ENCODE measurements at places on chromosomes 5 and 9.

- DNase-seq = peak; percentile 56
Measured at GRCh38 chr9:37104183-37104889, 16.0 kb upstream of the ZCCHC7 start.

DNA sequence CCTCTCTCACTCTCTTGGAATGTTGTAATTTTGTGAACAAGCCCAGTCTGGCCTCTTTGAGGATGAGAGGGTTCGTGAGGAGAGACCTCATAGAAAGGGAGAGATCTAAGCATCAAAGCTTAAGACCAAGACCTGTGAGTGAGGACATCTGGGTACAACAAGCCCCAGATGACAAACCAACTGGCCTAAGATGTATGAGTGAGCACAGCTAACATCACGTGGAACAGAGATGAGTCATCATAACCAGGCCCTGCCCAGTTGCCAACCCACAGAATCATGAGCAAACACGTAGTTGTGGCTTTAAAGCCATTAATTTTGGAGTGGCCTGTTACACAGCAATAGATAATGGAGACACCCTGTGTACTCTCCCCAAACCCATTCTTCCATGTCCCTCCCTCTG, 439.1 kb upstream of the KIF2A start:
- peak; percentile 26 for DNase-seq

DNA sequence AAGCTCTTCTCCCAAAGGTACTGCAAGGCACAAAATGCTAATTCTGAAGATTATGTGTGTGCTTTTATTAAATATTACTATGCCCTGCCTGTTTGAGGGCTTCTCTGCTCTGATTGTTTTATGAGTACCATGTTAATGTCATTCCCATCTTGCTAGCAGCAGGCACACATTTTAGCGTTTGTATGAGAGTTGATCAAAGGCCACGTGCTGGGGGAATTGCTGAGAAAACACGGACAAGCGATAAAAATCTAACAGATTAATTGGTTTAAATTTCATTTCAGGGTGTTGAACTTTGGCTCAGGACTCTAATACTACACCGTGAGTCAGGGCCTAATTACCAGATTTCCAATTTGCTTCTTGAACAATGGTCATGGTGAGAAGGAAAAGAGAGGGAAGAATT, 298.4 kb downstream of the EBF1 start:
- DNase-seq = no peak

DNA sequence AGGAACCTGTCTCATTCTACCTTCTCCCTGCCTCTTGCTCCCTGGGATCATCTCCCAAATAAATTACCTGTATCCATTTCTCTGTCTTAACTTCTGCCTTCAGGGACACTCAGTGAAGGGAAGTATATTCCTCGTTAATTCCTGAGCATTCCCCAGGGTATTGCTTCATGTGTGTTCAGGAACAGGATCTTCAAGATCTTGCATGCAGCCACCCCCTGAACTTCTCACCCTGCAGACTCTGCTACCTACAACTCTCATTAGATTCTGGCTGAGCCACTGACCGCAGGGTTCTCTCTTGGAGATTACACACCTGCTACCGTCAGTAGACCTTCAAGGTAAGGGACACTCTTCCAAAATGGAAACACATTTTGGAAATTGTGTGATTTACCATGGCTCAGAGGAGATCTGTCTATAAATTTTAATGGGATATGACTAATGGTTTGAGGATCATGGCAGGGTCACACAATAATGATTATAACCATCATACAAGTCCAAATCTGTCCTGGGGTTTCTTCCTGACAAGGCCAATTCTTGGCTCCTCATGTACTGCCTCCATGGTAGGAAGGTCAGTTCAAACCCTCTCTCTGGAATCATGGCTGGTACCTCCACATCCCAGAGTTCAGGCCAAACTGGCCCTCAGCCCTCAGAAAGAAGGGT, 38.9 kb upstream of the UGCG start:
- DNase-seq = no peak

DNA sequence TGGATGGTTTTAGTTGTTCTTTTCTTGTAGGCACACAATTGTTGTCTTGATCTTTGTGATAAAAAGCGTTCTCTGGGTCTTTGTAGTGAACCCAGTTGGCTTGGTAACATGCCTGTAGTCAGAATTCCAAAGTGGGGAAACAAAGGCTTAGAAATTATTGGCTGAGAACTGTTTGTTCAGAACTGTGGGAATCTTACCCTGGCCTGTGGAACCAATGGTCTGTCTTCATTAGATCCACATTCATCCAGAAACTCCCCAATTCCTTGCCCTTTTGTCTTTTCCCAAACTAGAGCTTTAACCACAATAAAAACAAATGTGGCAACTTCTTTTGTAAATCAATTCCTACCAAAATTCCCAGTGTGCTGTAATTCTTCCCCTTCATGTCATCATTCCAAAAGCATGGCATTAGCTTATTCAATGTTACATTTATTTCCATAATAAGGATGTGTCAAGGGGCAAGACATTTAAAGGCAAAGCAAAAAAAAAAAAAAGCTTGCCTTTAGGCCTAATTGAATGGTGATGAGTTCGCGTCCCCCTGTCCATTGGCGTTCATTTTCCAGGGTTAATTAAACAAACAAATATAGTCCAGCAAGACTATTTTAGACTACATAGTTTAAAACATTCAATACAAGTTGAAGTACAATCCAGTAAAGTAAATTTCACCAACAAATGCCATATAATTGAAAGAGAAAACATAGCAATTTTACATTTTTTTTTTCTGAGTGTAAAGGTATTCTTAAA, 249.8 kb upstream of the ZNF608 start:
- DNase-seq = no peak

DNA sequence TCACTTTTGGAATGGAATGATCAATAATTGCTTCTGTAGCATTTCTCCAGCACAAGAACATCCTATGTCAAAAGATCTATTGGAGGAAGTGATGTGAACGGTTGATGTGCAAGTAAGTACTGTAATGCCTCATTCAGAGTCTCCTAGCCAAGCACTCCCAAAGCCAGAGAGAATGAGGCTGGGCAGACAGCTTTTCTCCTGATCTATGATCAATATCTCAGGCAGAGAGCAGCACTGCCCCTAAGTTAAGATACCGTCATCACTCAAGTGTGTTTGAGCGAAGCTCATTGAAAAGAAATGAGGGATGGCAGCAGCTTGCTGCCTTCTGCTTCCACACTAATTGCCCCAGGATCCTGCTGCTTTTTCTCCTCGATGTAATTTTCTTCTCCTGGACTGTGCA, 324.1 kb upstream of the GRAMD2B start:
- no peak for DNase-seq

- no peak for DNase-seq
Measured at GRCh38 chr9:87857948-87858335, 24.7 kb upstream of the SPATA31E1 start.

- DNase-seq = no peak
Measured at GRCh38 chr9:38129366-38129765, 60.3 kb upstream of the SHB start.

- DNase-seq = no peak
Measured at GRCh38 chr9:89788434-89788833, 183.6 kb downstream of the GADD45G start.

DNA sequence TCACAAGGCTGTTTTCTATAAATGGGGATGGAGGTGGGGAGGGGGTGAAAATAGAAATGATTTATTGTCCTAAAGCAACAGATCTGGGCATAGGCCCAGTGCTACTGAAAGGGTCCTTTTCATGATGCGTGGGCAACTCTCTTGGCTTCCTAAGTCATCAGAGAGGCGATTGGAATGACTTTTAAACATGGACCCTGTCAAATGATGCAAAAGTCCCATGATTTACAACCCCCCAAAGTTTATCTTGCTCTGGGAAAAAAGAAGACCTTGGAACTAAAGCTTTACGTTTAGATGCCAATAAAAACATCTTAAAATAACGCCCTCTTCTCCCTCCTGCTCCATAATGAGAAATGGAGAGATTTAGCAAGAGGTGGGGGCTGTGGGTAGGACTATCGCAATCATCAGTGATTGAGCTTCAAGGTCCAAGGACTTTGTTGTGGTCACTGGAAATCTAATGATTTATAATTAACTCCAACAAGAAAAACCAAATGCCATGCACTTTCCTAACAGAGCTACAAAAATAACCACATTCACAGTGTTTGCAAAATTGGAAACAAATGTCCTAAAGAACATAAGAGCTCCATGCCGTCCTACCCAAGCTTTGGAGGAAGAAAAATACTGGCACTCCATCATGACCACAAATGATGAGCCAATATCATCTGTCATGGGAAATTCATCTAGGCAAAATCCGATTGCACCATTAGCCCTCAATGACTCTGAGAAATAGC, 167.5 kb upstream of the CLINT1 start:
- no peak for DNase-seq
